IgD-negative memory B cell (primary cell): ENCODE measurements at places on chromosomes 12 and 14. TPM values are rescaled to one million over a fixed set of nuclear protein-coding genes. Genes with fewer than 3 reads are reported as not detected.

TAS2R9 gene
- not detected for polyA plus RNA-seq

DLST gene
- polyA plus RNA-seq: 10.3 TPM

LMNTD1 gene
- not detected for polyA plus RNA-seq

PMCH gene
- not detected for polyA plus RNA-seq

COL2A1 gene
- polyA plus RNA-seq: not detected

ZNF219 gene
- polyA plus RNA-seq: 1.0 TPM

IRAK3 gene
- not detected for polyA plus RNA-seq

BIN2 gene
- 93.8 TPM for polyA plus RNA-seq

CLEC14A gene
- not detected for polyA plus RNA-seq

ARID4A gene
- polyA plus RNA-seq: 37.1 TPM

BATF gene
- polyA plus RNA-seq: 21.9 TPM

SELPLG gene
- polyA plus RNA-seq: 37.0 TPM

LHX5 gene
- polyA plus RNA-seq: not detected

GPX2 gene
- not detected for polyA plus RNA-seq
